HuH-7.5 (cell line): ENCODE measurements at places on chromosomes 2 and 18.

DNA sequence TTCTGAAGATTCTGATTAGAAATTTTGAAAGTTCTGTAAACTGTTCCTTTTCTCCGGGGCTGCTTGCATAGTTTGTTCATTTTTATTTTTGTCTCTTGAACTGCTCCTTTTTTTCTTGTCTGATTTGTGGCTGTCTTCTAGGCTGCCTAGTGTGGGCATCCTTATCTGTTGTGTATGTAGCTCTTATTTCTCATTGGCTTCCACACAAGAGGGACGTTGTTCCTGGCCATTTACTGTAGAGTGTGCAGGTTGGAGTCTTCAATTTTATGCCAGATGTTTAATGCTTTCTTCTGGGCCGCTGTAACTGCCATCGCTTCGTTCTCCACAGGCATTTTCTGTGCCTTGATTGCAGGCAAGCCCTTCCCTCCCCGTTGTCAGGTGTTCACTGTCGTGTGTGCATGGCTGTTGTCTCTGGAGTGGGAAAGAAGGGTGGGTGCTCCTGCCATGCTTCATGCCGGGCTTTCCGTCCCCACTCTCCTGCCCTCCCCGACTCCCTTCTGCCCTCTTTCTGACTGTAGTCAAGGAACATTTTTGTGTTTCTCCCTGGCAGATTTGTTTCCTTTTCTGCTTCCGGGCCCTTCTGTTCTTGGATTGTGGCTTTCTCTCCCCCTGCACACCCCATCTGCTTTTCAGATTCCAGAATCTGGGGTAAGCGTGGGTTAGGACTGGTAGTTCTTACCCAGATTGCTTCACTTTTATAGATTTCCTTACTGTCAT, 15.5 kb downstream of the CEP192 start:
- DNase-seq, result no peak

GRCh38 chr18:5720132-5720531, 175.2 kb downstream of the TMEM200C start:
- DNase-seq, result no peak

DNA sequence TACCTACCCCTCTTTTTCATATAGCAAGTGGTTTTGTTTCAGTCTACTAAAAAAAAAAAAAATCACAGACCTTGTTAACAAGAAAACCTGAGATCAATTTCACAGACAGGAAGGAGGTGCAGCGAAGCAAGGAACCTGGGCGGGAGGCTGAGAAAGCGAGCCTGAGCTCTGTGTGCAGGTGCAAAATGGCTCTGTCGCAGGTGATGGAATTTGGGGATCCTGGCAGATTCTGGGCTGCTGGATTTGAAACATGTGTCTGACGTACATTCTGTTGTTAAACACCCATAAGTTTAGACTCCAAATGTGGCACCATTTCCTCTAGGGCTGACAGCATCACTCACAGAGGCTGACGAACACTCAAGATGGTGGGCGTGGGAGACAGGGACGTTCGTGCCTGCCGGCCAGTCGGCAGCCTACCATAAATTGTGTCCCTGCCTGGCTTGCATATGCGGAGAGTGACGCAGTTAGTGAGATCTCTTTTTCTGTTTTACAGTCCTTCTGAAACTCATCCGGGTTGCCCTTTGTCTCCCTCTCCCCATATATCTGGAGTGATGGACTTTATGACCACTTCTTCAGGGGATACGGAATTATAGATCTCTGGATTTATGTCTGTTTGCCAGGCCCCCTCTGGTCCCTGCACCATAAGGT, 8.8 kb upstream of the DDX1 start:
- no peak for DNase-seq

DNA sequence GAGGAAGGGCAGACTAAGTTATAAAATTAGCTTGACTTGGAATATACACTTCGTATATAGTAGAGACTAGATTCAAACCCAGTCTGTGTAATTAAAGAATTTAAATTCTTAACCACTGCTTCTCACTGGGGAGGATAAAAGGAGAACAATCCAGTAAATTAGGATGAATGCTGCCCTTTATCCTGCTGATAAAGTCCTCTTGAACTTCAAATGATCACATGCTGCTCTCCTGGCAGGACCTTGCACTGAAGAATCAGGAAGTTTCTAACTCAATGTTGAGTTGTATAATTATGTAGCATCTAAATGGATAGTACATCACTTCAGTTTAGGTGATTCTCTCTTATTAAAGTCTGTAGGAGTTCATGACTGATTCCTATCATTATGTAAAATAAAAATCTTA, 1179.7 kb downstream of the DSC3 start:
- DNase-seq, result no peak

DNA sequence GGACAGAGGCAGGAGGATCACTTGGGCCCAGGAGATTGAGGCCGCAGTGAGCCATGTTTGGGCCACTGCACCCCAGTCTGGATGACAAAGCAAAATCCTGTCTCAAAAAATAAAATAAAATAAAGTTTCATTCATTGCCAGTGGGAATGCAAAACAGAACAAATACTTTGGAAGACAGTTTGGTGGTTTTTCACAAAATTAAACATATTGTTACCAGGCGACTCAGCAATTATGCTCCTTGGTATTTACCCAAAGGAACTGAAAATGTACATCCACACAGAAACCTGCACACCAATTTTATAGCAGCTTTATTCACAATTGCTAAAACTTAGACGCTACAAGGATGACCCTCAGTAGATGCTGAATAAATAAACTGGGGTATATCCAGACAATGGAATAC, 35.8 kb downstream of the FOSL2 start:
- no peak for DNase-seq

DNA sequence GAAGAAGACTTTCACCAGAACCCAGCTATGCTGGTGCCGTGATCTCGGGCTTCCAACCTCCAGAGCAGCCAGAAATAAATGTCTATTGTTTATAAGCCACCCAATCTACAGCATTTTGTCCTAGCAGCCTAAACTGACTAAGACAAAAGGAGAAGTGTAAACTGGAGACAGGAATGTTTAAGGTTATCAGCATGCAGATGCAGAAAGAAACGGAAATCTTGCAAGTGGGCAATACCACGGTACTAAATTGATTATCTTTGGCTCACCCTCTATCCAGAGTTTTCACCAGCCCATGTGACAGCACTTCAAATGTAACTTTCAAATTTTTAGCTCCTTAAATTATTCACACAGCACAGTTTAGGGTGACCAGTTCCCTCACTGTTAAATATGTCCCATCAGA, 5.7 kb upstream of the CAPN14 start:
- DNase-seq, result no peak

DNA sequence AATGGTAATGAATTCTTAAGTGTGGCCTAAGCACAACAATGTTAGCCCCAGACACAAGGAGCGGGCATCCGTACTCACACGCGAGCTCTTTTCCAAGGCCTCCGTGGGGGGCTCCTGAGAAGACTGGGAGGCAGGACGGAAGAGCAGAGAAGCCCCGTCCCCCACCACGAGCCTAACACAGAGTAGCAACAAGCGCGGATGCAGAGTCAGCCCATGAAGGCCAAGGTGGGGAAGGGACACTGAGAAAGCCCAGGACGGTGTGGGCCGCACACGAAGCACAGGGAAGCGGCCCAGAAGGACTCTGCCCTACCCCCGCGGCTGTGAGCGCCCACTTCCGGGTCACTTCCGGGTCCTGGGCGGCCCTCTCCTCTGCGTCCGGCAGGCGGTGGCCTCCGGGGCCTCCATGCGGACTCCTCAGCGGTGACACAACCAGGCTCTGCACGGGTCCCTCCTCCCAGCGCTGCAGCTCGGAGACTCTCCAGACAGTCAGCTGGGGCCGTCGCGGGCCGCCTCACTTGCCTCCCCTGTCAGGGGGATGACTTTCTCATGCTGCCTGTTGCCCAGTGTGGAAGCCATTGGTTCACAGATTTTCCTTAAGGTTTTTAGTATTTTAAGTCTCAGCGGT, 151.5 kb downstream of the MTCL1 start:
- DNase-seq, result no peak

GRCh38 chr2:207810200-207810788, 40.6 kb upstream of the FZD5 start:
- no peak for DNase-seq

GRCh38 chr2:85545780-85546240, 6.8 kb downstream of the MAT2A start:
- no peak for DNase-seq

DNA sequence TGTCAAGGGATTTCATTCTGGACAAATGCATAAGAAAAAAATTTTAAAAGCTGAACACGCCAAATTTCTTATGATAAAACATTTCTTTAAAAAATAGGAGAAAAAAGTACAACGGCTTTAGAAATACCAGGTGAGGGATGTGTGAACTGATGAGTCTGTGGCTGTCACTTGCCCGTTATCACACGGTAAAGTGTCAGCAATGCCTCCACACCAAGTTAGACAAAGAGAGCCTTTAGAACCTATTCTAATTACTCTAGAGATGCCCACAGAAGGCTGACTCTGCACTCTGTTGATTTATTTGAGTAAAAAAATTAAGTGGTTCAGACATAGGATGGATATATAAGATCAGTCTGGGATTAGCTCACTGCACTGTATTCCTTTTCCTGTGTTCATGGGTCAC, 523.8 kb downstream of the RNF144A start:
- DNase-seq, result no peak

- DNase-seq, result no peak
Measured at GRCh38 chr2:188091220-188091619, 200.5 kb upstream of the GULP1 start.

- DNase-seq, result no peak
Measured at GRCh38 chr18:34028324-34028723, 196.4 kb downstream of the NOL4 start.

GRCh38 chr2:13021470-13021957, 304.8 kb downstream of the TRIB2 start:
- DNase-seq, result no peak

GRCh38 chr18:59769129-59769865, 72.1 kb upstream of the CCBE1 start:
- DNase-seq, result no peak

- DNase-seq, result peak; percentile 22
Measured at GRCh38 chr2:3692375-3692774, 11.0 kb upstream of the DCDC2C start.

DNA sequence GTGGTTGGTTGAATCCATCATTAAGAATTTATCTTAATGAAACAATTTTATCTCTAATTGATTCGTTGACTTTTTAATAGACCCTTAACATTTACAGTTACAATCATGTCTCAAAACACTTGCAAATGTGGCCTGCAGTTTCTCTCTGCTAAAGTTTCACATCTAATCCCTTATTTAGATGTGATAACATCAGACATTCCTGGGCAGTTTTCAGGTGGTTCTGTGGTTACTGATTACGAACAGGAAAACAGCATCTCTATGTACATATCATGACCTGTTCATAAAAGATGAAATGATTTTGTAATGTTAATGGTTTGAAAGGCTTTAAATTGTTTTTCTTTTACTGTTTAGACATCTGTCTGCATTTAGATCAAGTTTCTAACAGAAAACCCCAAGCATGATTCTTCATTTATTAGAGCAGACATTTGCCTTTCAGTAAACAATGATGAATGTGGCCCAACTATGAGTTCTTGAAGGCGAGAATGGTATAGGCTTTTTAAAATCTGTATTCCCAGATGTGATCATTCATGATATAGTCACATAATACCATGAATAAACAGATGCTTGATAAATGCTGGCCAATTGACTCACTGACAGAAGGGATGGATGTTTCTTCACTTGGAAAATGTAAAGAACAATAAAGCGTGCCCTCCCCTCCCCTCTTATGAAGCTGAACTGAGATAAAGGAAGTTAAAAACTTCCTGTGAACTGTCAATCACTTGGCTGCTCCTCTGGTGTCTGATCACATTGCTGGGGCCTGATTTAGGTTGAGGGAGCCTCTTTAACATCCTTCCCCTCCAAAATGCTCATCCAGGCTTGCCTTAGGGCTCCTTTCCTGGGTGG, 3.5 kb downstream of the CAPN14 start:
- no peak for DNase-seq

GRCh38 chr2:173656086-173656485, 301.4 kb downstream of the CDCA7 start:
- no peak for DNase-seq

DNA sequence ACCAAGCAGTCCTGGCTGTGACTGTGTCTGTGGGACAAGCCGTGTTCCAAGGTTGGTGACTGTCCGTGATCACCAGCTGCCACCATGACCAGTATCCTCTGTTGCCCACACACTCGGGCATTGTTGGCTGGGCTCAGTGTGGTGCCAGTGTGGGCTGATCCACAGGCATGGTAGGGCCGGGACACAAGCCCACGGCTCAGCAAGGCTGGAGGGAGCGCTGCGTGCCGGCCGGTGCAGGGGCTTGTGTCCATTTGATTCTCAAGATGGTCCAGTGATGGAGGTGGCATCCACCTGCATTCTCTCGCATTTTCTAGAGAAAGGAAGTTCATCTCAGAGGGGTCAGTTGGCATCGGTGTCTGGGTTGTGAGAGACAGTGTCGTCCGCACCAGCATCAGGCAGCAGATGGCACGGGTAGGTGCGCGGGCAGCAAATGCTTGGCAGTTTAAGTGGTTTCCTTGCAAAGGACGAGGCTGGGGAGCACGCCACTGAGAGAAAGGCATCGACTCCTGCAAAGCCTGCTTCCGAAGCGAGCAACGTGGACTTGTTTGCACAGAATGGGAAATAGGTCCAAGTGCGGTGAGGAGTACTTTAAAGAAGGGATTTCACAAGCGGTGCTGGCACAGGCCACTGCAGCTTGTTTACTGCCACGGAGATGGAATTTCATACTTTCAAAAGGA, 20.9 kb downstream of the TWIST2 start:
- DNase-seq, result no peak

- no peak for DNase-seq
Measured at GRCh38 chr2:74481961-74482800, 617 bp downstream of the CCDC142 start.

DNA sequence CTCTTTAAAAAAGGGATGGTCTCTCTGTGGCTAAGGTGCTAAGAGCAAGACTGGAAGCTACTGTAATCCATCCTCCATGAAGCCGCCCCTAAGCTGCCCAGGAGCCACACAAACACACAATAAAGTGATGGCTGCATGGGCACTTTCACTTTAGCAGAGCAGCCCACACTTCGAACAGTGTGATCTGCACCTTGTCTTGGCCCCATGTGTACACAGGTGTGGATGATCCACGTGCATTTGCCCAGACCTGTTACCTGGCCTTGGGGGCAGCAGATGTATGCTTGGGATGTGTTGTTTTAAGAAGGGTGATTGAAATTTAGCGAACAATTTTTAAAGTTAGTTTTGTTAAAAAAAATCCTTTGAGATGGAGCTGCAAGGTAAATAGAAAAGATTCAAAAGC, 39.9 kb downstream of the TMEM178A start:
- DNase-seq, result no peak

DNA sequence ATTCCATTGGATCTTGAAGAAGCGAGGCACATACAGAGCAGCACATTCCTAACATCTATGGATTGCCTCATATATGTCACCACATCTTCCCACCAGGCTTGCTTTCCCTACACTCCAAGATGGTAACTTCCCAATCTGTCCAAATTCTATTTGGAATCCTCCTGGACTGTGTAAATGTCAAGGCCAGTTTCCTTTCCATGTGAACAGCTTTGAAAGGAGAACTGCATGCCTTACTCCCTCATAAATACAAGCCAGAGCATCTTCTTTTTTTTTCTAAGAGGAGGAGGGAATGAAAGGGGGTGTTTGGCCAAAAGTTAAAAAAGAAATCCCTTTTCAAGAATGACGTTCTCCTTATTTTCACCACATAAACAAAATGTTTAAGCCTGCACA, 103.8 kb upstream of the OSR1 start:
- no peak for DNase-seq

- DNase-seq, result no peak
Measured at GRCh38 chr2:229835596-229836283, 86.1 kb downstream of the TRIP12 start.
